ENCODE measurements at places on chromosomes 6 and 20. TPM values are rescaled to one million over a fixed set of nuclear protein-coding genes. Genes with fewer than 3 reads are reported as not detected.

Gene TREM1
- total RNA-seq, result not detected

Gene MUC22
- total RNA-seq, result 1.6 TPM

DNA sequence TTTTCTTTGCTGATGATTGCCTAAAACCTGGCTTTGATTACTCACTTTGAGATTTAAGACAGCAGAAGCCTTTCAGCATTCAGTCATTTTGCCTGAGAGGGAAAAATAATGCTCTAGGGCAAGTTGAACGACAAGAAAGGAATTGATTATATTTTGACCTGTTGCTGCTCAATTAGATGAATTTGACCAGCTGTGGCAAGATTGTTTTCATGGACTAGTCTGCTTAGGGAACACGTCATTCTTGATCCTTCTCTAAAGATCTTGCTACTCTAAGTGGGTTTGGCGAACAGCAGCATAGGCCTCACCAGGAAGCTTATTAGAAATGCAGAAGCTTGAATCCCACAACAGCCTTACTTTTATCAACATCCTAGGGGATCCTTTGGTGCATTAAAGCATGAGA is 59.7 kb upstream of the PHACTR1 start:
- H3K36me3 ChIP-seq, result no peaks in the 10 kb centered on the region
- no peak overlapping the region for H3K4me3 ChIP-seq
- peaks cover 24% of the 10 kb centered on the region for H3K4me1 ChIP-seq
- peaks cover 17% of the 10 kb centered on the region for H3K27me3 ChIP-seq
- H3K27ac ChIP-seq, result peak overlapping the region; percentile 6

GRCh38 chr6:169957351-169957963 is 206.0 kb downstream of the ERMARD start:
- DNase-seq, result peak; percentile 66
- H3K4me1 ChIP-seq, result peaks cover 15% of the 10 kb centered on the region
- peaks cover 10% of the 10 kb centered on the region for H3K27me3 ChIP-seq

DNA sequence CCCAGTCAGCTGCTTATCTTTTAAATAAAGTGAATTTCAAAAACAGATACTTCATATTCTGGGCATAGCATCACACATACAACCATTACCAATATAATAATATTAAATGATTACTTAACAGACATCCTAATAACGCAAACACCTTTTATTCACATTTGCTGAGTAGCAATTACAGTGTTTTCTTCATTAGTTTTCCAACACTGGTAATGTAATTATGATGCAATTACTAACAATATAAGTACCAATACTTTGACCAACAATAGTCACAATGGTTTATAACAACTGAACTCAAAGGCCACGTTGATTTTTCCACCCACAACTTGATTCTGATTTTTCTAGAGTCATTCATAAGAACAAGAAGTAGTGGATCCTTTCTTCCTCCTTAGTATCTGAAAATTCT is 104.1 kb downstream of the MYB start:
- no peak overlapping the region for H3K27ac ChIP-seq
- no peak for DNase-seq
- peaks cover 17% of the 10 kb centered on the region for H3K36me3 ChIP-seq
- no peak overlapping the region for H3K4me3 ChIP-seq
- no peaks in the 10 kb centered on the region for H3K27me3 ChIP-seq

- H3K27ac ChIP-seq, result no peak overlapping the region
- H3K4me1 ChIP-seq, result no peaks in the 10 kb centered on the region
- no peak for DNase-seq
- peaks cover 36% of the 10 kb centered on the region for H3K27me3 ChIP-seq
These were observed 5.9 kb downstream of the TUBB2B start for GRCh38 chr6:3221578-3221977.

Gene KCNK16
- total RNA-seq, result 41.1 TPM

DNA sequence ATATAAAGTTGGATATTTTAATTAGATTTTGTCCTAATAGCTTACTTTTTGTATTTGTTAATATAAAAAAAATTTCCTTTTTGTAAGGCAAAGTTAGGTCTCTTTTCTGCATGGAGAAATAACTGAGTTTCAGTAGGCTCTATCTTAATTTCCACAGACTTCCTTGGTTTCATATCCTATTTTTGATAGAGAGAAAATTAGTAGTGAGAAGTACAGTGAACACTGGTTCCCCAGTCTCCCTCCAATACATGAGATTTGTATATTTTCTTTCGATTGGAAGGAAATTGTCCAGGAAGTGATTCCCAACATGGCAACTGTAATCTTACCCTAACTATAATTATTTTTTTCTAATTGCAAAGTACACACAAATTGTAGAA is 26.4 kb downstream of the TRIM27 start:
- H3K4me3 ChIP-seq, result peak overlapping the region; percentile 98
- DNase-seq, result no peak
- H3K36me3 ChIP-seq, result peaks cover 13% of the 10 kb centered on the region
- peaks cover 8% of the 10 kb centered on the region for H3K4me1 ChIP-seq

DNA sequence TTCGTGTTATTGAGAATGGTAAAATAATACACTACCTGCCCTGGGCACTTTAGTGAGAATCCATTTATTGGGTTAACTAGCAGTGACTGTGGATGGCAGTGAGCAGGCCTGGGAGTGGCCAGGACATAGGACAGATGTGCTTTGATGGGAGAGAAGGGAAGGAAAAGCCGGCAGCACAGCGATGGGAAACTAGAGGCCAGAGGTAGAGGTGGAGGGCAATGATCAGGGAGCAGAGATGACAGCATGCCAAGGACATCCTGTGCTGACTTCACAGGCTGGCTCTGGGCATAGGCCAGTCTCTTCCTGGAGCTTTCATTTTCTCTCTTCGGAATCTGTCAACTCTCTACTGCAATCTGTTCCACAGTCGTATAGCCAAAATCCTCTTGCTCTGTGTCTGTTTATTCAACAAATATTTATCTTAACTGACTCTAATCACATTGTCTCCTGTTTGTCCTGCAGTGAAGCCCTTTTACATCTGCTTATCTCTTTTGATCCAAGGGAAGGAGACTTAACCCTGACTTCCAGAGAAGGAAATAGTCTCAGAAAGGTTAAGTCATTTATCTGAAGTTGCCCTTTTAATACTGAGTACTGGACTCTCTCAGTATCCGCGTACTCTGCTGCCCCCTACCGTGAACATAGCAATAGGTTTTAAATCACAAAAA is 18.4 kb upstream of the MMP24 start:
- H3K27ac ChIP-seq, result no peak overlapping the region
- no peak overlapping the region for H3K4me3 ChIP-seq
- no peak for DNase-seq
- H3K4me1 ChIP-seq, result no peaks in the 10 kb centered on the region

Gene GPR6
- not detected for total RNA-seq

Gene DSE
- total RNA-seq, result 80.5 TPM

DNA sequence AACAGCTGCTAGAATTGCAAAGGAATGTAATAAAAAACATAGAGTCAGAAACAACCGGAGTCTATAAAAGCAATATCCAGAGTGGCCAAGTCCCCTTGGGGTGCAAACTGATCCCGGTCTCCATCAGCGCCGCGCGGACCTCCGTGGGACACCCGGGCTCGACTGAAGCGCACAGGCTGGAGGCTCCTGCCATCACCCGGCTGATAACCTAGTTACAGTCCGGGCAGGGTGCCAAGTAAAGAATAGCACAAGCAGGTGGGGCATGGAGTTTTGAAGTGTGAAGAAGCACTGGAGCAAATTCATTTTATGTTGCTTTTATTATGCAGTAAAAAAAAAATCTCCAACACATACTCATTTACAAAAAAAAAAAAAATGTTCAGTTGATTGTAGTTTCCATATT is 205.1 kb upstream of the GMDS start:
- peaks cover 7% of the 10 kb centered on the region for H3K36me3 ChIP-seq
- H3K4me3 ChIP-seq, result no peak overlapping the region
- no peak for DNase-seq
- H3K4me1 ChIP-seq, result peaks cover 32% of the 10 kb centered on the region

DNA sequence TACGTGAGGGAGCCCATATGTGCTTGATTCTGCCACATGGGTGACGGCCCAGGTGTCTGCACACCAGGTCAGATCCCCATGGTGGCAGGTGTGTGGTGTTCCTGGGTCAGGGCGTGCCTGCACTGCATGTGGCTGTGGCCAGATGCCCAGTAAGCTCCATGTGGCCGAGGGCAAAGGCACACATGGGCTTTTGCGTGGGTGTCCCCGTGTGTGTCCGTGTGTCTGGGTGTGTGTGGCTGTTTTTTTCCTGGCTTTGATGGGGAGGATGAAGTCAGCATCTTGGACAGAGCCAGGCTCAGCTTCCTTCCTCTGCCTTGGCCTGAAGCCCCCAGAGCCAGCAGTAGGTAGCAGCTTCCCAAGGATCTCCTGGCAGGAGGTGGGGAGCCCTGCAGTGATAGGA is 1.5 kb upstream of the TNXB start:
- H3K4me1 ChIP-seq, result peaks cover 43% of the 10 kb centered on the region
- DNase-seq, result no peak
- H3K27ac ChIP-seq, result peak overlapping the region; percentile 65
- H3K36me3 ChIP-seq, result peaks cover 22% of the 10 kb centered on the region
- no peak overlapping the region for H3K4me3 ChIP-seq

Gene C20orf144
- total RNA-seq, result 0.29 TPM

- no peak overlapping the region for H3K27ac ChIP-seq
- H3K27me3 ChIP-seq, result no peaks in the 10 kb centered on the region
These were observed 267.1 kb upstream of the JAG1 start for GRCh38 chr20:10940941-10941340.

Gene MMP24
- 2.6 TPM for total RNA-seq

Gene ALDH8A1
- 0.46 TPM for total RNA-seq

- no peaks in the 10 kb centered on the region for H3K4me1 ChIP-seq
- DNase-seq, result no peak
- H3K4me3 ChIP-seq, result no peak overlapping the region
- H3K27ac ChIP-seq, result no peak overlapping the region
- H3K27me3 ChIP-seq, result no peaks in the 10 kb centered on the region
- no peaks in the 10 kb centered on the region for H3K36me3 ChIP-seq
These were observed 64.8 kb downstream of the GRIK2 start for GRCh38 chr6:101458336-101458735.

- no peak overlapping the region for H3K4me3 ChIP-seq
- H3K27ac ChIP-seq, result no peak overlapping the region
- no peaks in the 10 kb centered on the region for H3K27me3 ChIP-seq
- H3K4me1 ChIP-seq, result peaks cover 4% of the 10 kb centered on the region
These were observed 25.9 kb upstream of the PPP1R3G start for GRCh38 chr6:5059036-5059896.

Gene OR2H2
- total RNA-seq, result not detected

Gene CDC25B
- total RNA-seq, result 34.8 TPM

Gene OOEP
- total RNA-seq, result not detected

GRCh38 chr6:127077886-127078285 is 40.6 kb upstream of the RSPO3 start:
- H3K4me1 ChIP-seq, result peaks cover 7% of the 10 kb centered on the region
- H3K27ac ChIP-seq, result no peak overlapping the region
- DNase-seq, result no peak

- DNase-seq, result no peak
- no peaks in the 10 kb centered on the region for H3K4me1 ChIP-seq
- H3K4me3 ChIP-seq, result no peak overlapping the region
- H3K27me3 ChIP-seq, result no peaks in the 10 kb centered on the region
- H3K36me3 ChIP-seq, result no peaks in the 10 kb centered on the region
These were observed 31.2 kb upstream of the NOX3 start for GRCh38 chr6:155486721-155487294.

- no peaks in the 10 kb centered on the region for H3K4me1 ChIP-seq
- no peak for DNase-seq
- H3K27me3 ChIP-seq, result no peaks in the 10 kb centered on the region
- H3K36me3 ChIP-seq, result no peaks in the 10 kb centered on the region
These were observed 114.3 kb upstream of the SYNCRIP start for GRCh38 chr6:85756982-85757381.

GRCh38 chr20:56859801-56860261 is 230.7 kb downstream of the TFAP2C start:
- peak overlapping the region; percentile 81 for H3K27ac ChIP-seq
- H3K27me3 ChIP-seq, result peaks cover 4% of the 10 kb centered on the region
- H3K4me1 ChIP-seq, result peaks cover 38% of the 10 kb centered on the region

DNA sequence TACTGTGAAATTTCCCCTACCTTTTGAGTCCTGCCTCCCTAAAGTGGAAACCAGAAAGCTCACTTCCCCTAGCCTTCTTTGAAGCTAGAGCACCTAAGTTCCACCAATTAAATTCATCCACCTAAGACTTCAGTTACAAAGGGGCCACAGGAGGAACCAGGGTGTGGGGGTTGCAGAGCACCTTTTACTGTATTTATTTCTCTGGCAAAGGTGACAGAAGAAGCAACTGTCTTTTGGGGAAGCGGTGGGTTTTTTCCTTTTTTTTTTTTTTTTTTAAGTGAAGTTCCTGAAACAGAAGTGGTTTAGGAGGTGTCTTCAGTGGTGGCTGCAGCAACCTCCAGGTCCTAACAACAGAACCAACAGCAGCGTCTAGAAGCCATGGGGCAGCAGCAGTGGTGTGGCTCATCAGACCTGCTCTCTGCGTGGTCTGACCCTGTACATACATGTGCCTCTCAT is 13.1 kb downstream of the PSMB9 start:
- no peak overlapping the region for H3K4me3 ChIP-seq
- DNase-seq, result no peak
- no peaks in the 10 kb centered on the region for H3K36me3 ChIP-seq
- no peak overlapping the region for H3K27ac ChIP-seq

DNA sequence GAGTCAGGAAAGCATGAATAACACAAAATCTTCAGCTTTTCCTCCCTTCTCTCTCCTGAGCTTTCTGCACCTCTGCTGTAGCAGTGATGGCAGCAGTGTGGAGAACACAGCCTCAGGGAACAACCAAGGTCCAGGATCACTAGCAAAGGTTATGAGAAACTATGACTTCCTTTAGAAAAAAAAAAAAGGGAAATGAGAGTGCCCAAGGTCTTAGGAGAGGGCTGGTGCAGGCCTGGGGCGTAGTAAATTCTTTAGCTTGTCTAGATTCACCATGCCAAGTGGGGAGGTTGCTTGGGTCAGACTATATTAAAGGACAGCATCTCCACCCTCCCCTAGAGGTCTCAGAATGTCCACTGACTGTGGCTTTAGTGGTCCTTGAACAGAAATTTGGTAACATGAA is 40.4 kb upstream of the POLR1H start:
- no peak for DNase-seq
- peaks cover 7% of the 10 kb centered on the region for H3K36me3 ChIP-seq
- no peaks in the 10 kb centered on the region for H3K27me3 ChIP-seq
- H3K4me3 ChIP-seq, result no peak overlapping the region
- no peak overlapping the region for H3K27ac ChIP-seq
- H3K4me1 ChIP-seq, result no peaks in the 10 kb centered on the region

GRCh38 chr20:62595491-62595890 is 46.8 kb upstream of the SLCO4A1 start:
- DNase-seq, result no peak
- peaks cover 51% of the 10 kb centered on the region for H3K27me3 ChIP-seq
- no peak overlapping the region for H3K4me3 ChIP-seq
- H3K36me3 ChIP-seq, result no peaks in the 10 kb centered on the region
- H3K4me1 ChIP-seq, result no peaks in the 10 kb centered on the region

- no peaks in the 10 kb centered on the region for H3K4me1 ChIP-seq
- H3K4me3 ChIP-seq, result no peak overlapping the region
- no peaks in the 10 kb centered on the region for H3K27me3 ChIP-seq
- no peak for DNase-seq
- peaks cover 12% of the 10 kb centered on the region for H3K36me3 ChIP-seq
These were observed 46.9 kb downstream of the BLOC1S5 start for GRCh38 chr6:8017276-8017701.

GRCh38 chr6:139294090-139294489 is 2.3 kb upstream of the TXLNB start:
- H3K27me3 ChIP-seq, result no peaks in the 10 kb centered on the region
- no peak overlapping the region for H3K4me3 ChIP-seq
- H3K27ac ChIP-seq, result no peak overlapping the region

- no peaks in the 10 kb centered on the region for H3K36me3 ChIP-seq
- no peak overlapping the region for H3K4me3 ChIP-seq
- H3K27ac ChIP-seq, result no peak overlapping the region
- H3K4me1 ChIP-seq, result no peaks in the 10 kb centered on the region
- no peak for DNase-seq
- peaks cover 43% of the 10 kb centered on the region for H3K27me3 ChIP-seq
These were observed 751.9 kb upstream of the CHD6 start for GRCh38 chr20:42370075-42370474.

Measured in type B pancreatic cell (in vitro differentiated cells).